ENCODE measurements at places on chromosomes 5 and 9. TPM values are rescaled to one million over a fixed set of nuclear protein-coding genes. Genes with fewer than 3 reads are reported as not detected.

- DNase-seq: no peak
Measured at GRCh38 chr9:113427629-113428028, 17.1 kb downstream of the C9orf43 start.

DNA sequence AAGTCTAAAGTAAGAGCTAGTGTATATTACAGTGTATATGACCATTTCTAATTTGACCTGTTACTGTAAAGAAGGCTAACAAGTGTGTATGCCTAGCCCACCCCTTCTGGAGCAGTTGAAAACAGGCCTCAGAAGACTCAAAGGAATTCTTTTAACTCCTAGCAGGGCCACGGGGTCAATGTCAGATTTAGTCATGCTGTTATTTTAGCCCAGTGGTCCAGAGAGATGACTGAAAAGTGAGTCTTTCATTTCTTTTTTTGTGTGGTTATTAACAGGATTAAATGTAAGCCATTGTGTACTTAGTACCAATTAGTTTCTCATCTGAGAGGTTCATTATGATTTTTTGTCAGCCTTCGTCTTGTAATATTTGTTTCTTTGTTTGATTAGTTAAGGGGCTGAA, 24.4 kb downstream of the ZCCHC7 start:
- peak; percentile 76 for DNase-seq

GRCh38 chr5:109931049-109931780, 241.5 kb downstream of the MAN2A1 start:
- no peak for DNase-seq

DNA sequence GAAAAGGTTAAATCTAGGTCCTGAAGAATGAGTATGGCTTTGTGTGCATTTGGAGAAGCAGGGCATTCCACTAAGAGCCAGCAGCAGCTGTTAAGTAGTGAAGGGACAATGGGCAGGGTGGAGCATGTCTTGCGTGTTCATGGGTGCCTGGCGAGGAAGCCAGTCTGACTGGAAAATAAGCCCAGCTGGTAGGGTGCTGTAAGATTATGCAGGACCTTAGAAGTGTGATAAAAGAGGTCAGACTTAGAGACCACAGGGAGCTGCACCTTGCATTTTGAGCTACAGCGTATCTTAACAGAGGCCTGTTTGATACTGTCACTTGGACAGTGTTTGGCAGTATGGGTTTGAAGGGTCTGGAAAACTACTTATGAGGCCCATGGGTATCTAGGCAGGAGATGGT, 131.7 kb upstream of the ELL2 start:
- no peak for DNase-seq

GALNT12 gene
- total RNA-seq: 2.2 TPM

TERT gene
- total RNA-seq: not detected

GRCh38 chr5:149182241-149182640, 40.9 kb downstream of the ABLIM3 start:
- DNase-seq: no peak

- DNase-seq: peak; percentile 84
Measured at GRCh38 chr9:136122425-136123383, 4.0 kb upstream of the TMEM250 start.

DNA sequence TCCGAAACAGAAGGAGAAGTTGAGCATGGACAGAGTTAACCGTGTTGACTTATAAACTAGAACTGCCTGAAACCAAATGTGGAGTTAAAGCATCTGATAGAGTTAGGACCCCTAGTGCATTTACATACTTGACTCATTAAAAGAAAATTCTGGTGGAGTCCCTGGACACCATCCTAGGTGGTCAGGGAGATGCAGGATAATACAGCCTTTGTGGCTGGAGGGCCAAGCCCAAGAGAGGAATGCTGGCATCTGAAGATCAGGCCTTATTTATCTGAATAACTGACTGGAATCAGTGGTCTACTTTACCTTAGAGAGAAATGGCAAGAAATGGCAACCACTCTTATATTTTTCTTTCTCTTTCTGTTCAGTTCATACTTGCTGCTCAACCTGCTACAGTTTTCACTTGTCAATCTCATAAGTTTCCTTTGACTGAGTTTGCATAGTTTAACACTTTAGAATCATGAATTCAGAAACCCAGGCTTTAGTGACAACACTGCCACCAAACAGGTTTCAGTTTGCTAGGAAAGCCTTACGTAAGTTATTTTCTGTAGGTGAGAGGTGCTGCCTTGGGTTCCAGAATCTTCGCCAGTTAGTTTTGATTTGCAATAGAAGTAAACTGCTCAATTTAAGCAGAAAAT, 10.2 kb downstream of the CMYA5 start:
- no peak for DNase-seq

Data from SJCRH30 (cell line).